Left renal pelvis (tissue), 4 donors: ENCODE measurements at places on chromosomes 1 and 21. TPM values are rescaled to one million over a fixed set of nuclear protein-coding genes. Genes with fewer than 3 reads are reported as not detected.

The PTGS2 gene
- polyA plus RNA-seq: 1.8 TPM

The RHBDL2 gene
- polyA plus RNA-seq: 1.7 TPM

The GJB5 gene
- polyA plus RNA-seq: 0.39 TPM

The OPRD1 gene
- polyA plus RNA-seq: 0.63 TPM

The ENTREP3 gene
- polyA plus RNA-seq: 32.8 TPM

The NBPF4 gene
- polyA plus RNA-seq: not detected

The GJA9 gene
- polyA plus RNA-seq: 0.22 TPM

- DNase-seq: no peak
Observed at GRCh38 chr21:37732927-37733326, 183.3 kb downstream of the KCNJ6 start.

DNA sequence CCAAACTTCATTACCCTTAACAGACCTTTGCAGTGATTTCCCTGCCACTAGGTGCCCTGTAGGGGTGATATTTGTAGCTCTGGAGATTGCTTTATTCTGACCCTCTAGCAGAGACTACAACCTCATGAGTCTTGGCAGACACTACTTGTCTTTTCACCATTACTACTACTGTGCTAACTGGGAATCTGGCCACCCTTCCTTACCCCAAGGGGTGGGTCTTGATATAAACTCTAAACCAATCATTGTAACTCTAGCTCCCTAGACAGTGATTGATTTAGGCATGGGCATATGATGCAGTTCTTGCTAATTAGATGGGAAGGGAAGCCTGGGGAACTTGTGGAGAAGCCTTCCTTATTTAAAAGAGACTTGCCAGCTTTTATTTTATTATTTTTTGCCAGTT is 3.9 kb downstream of the KPNA6 start:
- DNase-seq: no peak

DNA sequence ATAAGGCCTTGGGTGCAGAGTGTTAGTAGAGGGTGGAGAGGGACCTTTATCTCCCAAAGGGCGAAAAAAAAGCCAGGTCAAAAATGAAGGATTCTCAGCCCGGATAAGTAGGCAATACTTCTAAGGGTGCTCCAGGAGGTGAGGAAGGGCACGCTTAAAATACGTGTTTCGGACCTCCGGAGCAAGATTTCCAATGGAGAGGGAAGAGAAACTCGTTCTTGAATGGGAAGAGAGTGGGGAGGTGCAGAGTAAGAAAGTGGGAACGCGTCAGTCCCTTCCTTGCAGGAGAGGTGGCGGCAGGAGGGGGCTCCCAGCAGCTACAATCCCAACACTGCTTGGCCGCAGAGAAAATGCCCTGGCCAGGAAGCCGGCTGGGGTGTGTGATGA is 581 bp downstream of the EFCAB14 start:
- DNase-seq: no peak

GRCh38 chr1:68384321-68384813 is 65.4 kb downstream of the RPE65 start:
- DNase-seq: no peak

DNA sequence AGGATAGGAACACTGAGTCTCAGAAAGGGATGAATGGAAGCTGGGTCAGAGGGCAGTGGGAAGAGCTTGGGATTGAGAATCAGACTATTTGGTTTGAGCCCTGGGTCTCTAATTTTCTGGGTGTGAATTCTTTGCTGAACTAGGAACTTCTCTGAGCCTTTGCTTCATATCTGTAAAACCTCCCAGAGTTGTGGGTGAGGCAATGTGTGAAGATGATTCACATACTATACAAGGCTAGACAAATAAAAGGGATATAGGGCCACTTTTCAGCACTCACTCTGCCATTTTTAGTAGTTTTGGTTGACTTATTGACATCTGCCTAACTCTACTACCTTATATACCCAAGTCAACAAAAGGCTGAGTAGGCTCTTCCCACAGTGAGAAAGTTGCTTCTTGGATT is 77.7 kb upstream of the JUN start:
- DNase-seq: no peak

GRCh38 chr1:21851430-21852250 is 39.6 kb downstream of the LDLRAD2 start:
- no peak for DNase-seq

DNA sequence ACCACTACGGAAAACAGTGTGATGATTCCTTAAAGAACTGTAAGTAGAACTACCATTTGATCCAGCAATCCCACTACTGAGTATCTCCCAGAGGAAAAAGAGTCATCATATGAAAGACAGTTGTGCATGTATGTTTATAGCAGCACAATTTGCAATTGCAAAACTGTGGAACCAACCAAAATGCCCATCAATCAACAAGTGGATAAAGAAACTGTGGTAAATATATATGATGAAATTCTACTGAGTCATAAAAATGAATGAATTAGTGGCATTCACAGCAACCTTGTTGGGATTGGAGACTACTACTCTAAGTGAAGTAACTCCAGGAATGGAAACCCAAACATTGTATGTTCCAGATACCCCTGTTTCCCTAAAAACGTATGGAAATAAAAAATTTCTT is 337.0 kb upstream of the PTBP2 start:
- no peak for DNase-seq
